ENCODE measurements at places on chromosomes 11 and 22.

GRCh38 chr11:103453915-103454709 is 344.9 kb downstream of the DYNC2H1 start:
- DNase-seq, result no peak

GRCh38 chr22:42844756-42845155 is 12.3 kb downstream of the ARFGAP3 start:
- DNase-seq, result no peak

GRCh38 chr11:81907996-81908395 is 825.7 kb downstream of the FAM181B start:
- no peak for DNase-seq

GRCh38 chr11:100740440-100740839 is 53.4 kb downstream of the ARHGAP42 start:
- DNase-seq, result no peak

DNA sequence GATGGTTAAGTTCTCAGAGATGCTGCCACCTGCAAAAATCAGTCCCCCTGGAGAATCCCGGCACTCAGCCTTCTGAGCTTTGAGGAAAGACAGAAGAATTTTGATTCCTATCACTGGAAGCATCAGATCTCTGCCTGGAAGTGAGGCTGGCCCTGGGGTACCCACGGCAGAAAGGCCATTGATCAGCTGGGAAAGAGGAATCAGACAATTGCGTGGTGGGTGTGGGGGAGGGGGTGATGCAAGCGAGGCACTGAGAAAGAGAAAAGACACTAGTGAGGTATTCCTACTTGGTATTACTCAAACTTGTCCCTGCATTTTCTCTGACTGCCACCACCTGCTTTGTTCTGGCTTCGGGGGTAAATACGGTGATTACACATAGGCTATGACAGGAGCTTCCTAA is 96.1 kb downstream of the FEZ1 start:
- no peak for DNase-seq

- no peak for DNase-seq
Observed at GRCh38 chr11:132115454-132115853, 745.0 kb downstream of the NTM start.

GRCh38 chr11:62988276-62988675 is 3.5 kb upstream of the SLC22A6 start:
- DNase-seq, result no peak

DNA sequence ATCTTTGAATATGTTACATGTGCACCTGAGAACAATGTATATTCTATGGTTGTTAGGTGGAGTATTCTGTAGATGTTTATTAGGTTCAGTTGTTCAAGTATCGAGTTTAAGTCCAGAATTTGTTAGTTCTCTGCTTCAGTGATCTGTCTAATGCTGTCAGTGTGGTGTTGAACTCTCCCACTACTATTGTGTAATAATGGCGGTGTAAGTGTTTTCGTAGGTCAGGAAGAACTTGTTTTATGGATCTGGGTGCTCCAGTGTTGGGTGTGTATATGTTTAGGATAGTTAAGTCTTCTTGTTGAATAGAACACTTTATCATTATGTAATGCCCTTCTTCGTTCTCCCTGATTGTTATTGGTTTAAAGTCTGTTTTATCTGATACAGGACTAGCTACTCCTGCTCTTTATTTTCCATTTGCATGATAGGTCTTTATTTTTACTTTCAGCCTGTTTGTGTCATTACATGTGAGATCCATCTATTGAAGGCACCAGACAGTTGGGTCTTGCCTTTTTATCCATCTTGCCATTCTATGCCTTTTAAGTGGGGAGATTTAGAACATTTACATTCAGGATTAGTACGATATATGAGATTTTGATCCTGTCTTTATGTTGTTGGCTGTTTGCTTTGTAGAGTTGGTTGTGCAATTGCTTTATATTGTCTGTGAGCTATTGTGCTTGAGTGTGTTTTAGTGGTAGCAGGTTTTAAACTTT is 121.6 kb downstream of the DDX10 start:
- no peak for DNase-seq

GRCh38 chr11:131137046-131137445 is 220.8 kb upstream of the SNX19 start:
- no peak for DNase-seq

DNA sequence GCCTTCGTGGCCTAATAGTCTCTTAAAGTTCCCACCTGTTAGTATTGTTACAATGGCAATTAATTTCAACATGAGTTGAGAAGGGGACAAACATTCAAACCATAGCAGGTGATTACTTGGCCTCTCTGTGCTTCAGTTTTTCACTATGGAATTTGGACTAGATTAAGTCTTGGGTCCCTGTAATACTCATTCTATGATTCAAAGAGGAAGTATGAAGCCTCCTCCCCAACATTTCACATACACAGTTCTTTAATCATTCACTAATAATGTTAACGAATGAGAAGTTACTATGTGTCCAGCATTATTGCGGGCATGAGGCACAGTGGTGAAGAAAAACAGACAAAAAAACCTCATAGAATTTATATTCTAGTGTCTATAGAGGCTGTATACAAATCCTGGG is 19.9 kb upstream of the USP47 start:
- no peak for DNase-seq

All from liver (tissue), 10 donors.